ENCODE measurements at places on chromosomes 4 and X. TPM values are rescaled to one million over a fixed set of nuclear protein-coding genes. Genes with fewer than 3 reads are reported as not detected.

The CSAG3 gene
- not detected for total RNA-seq

The TRAM1L1 gene
- not detected for total RNA-seq

The ZNF81 gene
- 6.3 TPM for total RNA-seq

The SFRP2 gene
- total RNA-seq: not detected

The SATL1 gene
- not detected for total RNA-seq

GRCh38 chr4:55321707-55322264 lies 24.3 kb upstream of the SRD5A3 start:
- peak; percentile 88 for DNase-seq

DNA sequence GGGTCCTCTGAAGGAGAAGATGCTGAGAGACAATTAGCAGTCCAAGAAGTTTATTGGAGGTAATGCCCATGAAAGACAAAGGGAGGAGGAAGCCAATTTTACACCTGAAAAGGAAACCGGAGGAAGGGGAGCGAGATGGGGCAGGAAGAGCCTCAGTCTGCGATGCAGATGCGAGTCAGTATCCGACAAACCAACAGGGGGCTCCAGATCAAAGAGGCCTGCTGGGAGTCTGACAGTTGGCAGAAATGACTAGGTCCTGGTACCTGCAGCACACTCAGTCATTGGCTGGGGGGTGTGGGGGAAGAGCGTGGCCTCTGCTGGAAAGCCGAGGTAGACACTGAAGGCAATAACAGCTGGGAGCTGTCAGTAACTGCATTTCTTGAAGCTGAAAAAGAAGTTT lies 231.1 kb upstream of the CENPE start:
- peak; percentile 27 for DNase-seq

- DNase-seq: no peak
Measured at GRCh38 chr4:20317424-20317985, 65.8 kb downstream of the SLIT2 start.

GRCh38 chr4:99947608-99948007 lies 1.2 kb upstream of the DNAJB14 start:
- no peak for DNase-seq

DNA sequence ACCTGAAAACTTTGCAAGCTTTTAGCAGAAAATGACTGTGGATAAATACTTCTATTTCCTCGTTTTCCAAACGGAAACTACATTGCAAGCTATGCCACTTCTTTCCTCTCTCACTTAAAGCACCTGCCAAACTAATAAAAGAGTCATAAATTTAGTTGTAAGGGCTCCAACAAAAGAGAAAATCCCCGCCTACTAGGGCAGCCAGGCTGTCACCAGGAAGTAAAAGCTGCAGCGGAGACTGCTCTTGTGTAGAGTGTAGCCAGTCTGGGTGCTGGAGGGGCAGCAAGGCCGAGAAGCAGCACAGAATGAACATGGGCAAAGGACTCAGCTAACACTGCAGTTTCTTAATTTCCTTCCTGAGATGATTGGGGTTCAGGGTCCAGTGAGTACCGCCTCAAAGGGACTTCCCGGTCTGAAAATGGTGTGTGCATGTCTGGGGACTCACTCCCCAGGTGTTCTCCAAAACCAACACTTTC lies 89.3 kb upstream of the MAML3 start:
- peak; percentile 46 for DNase-seq

- no peak for DNase-seq
Measured at GRCh38 chr4:153652051-153652784, 31.9 kb upstream of the TLR2 start.

DNA sequence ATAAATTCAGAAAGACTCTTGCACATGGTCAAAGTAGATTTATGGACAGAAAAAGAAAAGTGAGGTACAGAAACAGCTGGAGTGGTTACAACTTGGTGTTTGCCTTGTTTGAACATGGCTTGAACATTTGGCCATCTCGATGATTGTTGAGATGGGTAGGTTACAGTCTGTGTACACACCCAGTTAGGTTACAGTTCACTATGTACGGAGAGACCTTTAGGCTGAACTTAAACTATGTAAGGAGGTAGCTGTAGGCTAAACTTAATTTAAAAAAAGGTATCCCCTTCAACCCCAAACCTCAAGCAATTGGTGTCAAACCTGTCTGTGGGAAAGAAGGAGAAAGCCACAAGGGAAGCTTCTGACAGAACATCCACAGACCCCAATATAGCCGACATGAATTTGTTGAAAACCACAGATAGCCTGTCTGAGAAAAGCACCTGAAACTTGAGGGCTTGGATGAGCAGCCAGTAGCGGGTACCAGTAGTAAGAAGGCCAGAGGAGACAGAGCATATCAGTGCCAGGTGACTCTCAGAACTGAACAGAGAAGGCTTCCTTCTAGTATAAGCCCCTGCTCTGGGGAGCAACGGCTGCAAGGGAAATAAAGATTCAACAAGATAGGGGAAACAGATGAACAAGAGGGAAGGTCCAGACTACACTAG lies 247.9 kb upstream of the GALNTL6 start:
- DNase-seq: no peak

GRCh38 chrX:47530049-47530448 lies 31.0 kb upstream of the ARAF start:
- no peak for DNase-seq

GRCh38 chr4:86961605-86962295 lies 26.9 kb downstream of the AFF1 start:
- peak; percentile 36 for DNase-seq

DNA sequence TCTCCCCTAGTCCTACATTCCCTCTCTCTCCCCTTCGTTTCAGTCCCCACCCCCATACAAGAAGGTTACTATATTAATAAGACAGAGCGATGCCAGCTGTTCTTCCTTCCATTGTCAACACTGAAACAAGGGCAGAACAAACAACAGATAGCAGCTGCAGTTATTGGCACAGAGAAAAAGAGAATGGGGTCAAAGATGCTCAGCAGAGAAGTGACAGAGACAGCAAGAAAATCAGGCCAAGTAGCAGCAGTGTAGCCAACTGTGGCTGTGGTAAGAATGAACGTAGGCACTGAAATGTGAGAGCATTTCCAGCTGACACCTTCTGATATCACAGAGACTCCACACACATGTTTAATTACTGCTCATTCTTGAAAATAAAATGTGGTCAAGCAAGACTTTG lies 641.8 kb downstream of the FSTL5 start:
- DNase-seq: no peak

- no peak for DNase-seq
Measured at GRCh38 chr4:184598753-184599491, 50.3 kb downstream of the CASP3 start.

DNA sequence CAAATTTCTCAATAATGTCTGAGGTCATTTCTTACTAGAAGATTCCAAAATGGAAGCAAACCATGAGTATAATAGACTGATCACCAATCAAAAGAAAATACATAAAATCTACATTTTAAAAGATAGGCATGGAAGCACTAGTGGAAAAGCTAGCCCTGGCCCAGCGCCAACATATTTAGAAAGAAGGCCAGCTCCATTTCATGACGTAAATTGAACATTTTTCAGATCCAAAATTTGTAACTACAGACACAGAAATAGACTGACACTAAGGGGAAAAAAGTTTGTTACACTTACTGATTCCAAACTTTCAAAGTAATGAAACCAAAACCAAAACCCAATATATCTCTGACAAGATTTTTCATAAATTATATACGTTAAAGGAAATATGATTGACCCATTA lies 117.7 kb downstream of the ADAMTS3 start:
- DNase-seq: no peak
